Naive thymus-derived CD8-positive, alpha-beta T cell (primary cell): ENCODE measurements at places on chromosomes 5 and 9.

- DNase-seq: no peak
Measured at GRCh38 chr9:115943431-115944165, 210.0 kb upstream of the PAPPA start.

DNA sequence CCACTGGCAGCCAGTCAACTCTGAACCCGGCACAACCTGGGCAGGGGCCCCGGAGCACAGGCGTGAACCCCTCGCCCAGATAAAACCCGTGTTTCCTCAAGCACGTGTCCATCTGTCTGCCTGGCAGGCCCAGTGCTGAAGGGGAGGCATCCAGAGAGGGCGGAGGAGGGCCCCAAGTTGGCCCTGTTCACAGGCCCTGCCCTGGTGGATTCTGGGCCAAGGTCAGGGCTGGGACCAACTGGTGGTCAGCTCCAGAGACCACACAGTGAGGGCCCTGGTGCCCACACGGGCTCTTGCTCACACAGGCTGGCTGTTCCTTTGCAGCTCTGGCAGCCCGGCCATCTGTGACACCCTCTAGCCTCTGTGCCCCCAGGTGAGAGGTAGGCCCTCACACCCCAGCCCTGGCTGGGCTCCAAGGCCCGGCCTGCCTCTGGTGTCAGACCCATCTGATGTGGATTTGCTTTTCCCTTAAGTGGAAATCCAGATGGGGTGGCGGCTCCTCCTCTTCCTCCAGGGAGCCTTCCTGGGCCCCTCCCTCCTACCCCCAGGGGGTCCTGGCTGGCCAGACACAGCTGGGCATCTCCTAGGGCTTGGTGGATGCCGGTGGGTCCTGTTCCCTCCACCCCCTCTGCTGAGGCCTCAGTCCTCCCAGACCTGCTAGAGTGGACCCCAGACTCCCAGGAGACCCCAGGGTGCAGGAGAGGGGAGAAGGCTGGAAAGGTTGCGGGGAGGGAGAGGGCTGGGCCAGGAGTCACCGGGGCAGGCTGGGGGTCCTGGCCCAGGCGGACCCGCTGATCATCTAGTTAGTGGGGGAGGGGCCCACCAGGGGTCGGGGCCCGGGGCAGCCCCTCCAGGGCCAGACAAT, 525 bp upstream of the STPG3 start:
- DNase-seq: no peak

GRCh38 chr9:91008568-91008967, 206.9 kb downstream of the SYK start:
- DNase-seq: no peak

DNA sequence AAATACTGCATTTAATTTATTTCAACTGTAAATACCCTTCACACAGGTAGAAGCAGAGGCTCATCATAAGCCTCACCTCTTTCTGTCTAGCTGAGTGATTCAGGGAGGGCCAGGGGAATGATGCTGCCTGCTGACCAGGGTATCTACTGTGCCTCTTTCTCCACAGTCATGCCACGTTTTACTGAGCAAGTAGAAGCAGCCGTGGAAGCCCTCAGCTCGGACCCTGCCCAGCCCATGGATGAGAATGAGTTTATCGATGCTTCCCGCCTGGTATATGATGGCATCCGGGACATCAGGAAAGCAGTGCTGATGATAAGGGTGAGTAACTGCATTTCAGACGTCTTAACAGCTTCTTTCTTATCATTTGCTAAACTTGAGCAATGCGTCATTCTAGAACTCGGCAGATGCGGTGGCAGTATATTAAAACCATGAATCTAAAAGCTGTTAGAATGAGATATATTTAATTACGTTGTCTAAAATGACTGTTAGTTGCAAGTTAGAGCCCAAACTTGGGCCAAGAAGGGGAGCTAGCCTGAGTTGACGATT, 50.0 kb upstream of the LRRTM2 start:
- no peak for DNase-seq

GRCh38 chr9:16418721-16419120, 451.7 kb downstream of the BNC2 start:
- no peak for DNase-seq

- DNase-seq: no peak
Measured at GRCh38 chr9:72895122-72895521, 57.7 kb downstream of the ALDH1A1 start.

- DNase-seq: no peak
Measured at GRCh38 chr9:22030101-22030598, 21.0 kb upstream of the CDKN2B start.

DNA sequence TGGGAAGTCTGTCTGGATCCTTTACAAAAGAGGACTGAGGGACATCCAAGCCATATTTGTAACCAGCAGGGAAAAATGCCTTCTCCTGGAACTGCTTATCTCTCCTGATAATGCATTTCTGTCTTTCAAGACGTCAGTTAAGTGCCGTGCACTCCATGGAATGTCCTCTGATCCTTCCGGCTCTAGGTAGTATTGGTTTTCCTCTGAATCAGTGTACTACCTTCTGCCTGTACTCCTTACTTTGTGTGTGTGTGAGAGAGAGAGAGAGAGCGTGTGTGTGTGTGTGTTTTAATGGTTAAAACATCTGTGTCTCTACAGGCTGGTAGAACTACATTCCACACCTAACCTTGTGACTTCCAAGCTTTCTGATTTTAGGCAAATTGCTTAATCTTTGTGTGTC, 89.9 kb downstream of the PIP5K1B start:
- no peak for DNase-seq

- no peak for DNase-seq
Measured at GRCh38 chr5:175557778-175558177, 79.4 kb downstream of the SFXN1 start.

DNA sequence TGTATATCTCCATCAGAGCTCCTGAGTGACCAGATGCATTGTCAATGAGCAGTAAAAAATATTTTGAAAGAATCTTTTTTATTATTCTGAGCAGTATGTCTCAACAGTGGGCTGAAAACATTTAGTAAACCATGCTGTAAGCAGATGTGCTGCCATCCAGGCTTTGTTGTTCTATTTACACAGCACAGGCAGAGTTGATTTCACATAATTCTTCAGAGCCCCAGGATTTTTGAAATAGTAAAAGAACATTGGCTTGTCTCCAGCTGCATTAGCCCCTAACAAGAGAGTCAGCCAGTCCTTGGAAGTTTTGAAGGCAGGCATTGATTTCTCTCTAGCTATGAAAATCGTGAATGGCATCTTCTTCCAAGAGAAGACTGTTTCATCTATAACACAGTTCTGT, 25.2 kb upstream of the ENTREP1 start:
- no peak for DNase-seq

DNA sequence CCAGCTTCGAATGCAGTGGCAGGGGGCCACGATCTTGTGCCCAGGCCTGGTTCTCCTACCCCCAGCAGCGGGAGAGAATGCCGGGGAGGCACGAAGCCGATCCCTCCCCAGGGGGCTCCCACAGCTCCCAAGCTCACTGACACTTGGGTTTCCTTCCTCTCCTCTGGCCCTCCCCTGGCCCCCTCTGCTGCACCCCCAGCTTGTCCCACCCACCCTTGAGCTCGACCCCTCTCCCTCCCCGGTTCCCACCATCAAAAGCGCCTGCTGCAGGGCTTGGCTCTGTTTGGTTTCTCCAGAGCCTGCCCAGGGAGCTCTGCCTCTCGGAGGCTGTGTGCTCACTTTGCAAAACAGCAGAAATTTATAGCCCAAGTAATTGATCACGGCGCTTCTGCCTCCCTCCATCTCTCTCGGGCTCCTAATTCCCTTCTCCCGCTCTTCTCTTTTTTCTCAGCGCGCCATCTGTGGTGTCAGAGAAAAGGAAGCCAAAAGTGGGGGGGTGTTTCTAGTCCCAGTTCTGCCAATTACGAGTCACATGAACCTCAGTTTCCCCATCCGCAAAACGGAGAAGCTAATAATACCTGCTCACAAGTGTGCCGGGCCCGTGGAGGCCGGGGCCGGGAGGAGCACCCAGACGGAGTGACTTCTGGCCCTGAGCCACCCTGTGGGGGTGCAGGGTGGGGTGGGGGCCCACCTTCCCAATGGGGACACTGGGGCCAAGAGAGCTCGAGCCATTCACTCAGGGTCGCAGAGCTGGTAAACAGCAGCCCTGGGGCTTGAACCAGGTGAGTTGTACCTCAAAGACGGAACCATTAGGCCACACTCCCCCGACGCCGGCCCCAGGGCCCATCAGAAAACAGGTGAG, 141.2 kb upstream of the IER5L start:
- DNase-seq: no peak

DNA sequence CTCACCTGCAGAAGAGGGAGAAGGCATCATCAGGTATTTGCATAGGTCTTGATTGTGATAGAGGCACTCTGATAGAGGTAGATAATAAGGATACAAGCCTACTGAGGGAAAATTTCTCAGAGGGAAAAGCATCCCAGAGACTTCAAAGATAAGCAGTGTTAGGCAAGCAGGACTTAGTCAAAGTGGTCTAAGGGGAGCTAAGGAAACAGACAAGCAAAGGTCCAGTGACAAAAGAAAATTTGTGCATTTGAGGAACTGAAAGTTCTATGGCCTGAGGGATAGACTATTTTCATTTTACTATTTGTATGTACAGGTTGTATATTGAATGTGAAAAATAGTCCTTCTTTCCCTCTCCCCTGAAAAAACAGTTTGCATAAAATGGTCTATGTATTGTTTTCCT, 27.4 kb downstream of the OXCT1 start:
- no peak for DNase-seq

- DNase-seq: no peak
Measured at GRCh38 chr5:9126490-9126889, 419.4 kb downstream of the SEMA5A start.

DNA sequence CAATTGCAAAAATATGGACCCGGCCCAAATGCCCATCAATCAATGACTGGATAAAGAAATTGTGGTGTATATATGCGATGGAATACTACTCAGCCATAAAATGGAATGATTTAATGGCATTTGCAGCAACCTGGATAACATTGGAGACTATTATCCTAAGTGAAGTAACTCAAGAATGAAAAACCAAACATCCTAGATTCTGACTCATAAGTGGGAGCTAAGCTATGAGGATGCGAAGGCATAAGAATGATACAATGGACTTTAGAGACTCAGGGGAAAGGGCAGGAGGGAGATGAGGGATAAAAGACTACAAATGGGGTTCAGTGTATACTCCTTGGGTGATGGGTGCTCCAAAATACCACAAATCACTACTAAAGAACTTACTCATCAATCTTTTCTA, 247.6 kb upstream of the FBXL7 start:
- no peak for DNase-seq

- DNase-seq: no peak
Measured at GRCh38 chr5:172379481-172379880, 74.8 kb downstream of the SH3PXD2B start.

- DNase-seq: no peak
Measured at GRCh38 chr9:131436376-131436775, 42.5 kb downstream of the PRRC2B start.

GRCh38 chr5:84715686-84716085, 331.0 kb upstream of the EDIL3 start:
- no peak for DNase-seq

GRCh38 chr5:109649318-109649717, 40.4 kb upstream of the MAN2A1 start:
- DNase-seq: no peak

GRCh38 chr5:43191740-43192557, at the start of gene NIM1K:
TSS of gene NIM1K (plus strand) at chr5:43192225. CDS start at chr5:43245776, 53,551 bp downstream.
- DNase-seq: peak; percentile 21

DNA sequence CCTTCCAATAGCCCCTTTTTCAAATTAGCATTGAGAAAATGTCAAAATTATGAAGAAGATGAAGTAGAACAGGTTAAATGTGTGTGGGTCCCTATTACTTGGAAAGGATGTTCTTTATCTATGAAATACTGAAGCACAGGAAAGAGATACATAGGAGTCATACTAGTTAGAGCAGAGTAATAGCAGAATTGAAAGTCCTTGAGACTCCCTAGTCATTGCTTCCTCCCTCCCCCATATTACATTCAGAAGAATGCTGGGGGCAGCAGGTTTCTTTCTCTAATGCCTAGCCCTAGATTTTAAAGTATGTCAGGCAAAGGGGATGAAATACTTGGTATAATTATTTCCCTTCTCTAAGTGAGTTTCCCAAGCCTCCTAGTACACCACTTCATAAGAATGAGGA, 4.4 kb downstream of the ZCCHC9 start:
- no peak for DNase-seq

GRCh38 chr5:26518065-26518464, 520.3 kb downstream of the CDH9 start:
- DNase-seq: no peak

- DNase-seq: no peak
Measured at GRCh38 chr9:88373045-88373444, 15.2 kb upstream of the SPIN1 start.

DNA sequence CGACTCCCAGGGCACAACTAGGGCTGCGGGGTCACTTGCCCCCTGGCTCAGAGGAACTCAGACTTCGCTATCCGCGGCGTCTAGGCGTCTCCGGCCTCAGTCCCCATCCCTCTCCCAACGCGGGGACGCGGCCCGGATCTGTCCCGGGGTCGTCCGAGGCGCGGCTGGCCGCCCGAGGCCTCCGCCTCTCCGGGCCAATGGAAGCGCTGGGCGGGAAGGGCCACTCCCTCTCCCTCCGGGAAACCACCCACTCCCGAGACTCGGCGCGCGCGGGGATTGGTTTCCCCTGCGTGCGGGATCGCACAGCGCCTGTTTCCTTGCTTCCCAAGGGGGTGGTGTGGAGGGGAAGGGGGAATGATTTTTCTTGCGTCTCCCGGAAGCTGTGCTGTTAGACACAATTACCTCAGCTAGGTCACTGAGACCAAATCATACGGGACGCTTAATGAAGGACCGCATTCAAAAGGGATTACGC, 38.3 kb downstream of the NR2F1 start:
- DNase-seq: no peak

GRCh38 chr9:18606846-18607245, 132.9 kb downstream of the ADAMTSL1 start:
- no peak for DNase-seq

GRCh38 chr9:69145144-69145715, 28.8 kb upstream of the TJP2 start:
- no peak for DNase-seq

GRCh38 chr9:82247318-82247717, 258.7 kb downstream of the SPATA31D1 start:
- no peak for DNase-seq

DNA sequence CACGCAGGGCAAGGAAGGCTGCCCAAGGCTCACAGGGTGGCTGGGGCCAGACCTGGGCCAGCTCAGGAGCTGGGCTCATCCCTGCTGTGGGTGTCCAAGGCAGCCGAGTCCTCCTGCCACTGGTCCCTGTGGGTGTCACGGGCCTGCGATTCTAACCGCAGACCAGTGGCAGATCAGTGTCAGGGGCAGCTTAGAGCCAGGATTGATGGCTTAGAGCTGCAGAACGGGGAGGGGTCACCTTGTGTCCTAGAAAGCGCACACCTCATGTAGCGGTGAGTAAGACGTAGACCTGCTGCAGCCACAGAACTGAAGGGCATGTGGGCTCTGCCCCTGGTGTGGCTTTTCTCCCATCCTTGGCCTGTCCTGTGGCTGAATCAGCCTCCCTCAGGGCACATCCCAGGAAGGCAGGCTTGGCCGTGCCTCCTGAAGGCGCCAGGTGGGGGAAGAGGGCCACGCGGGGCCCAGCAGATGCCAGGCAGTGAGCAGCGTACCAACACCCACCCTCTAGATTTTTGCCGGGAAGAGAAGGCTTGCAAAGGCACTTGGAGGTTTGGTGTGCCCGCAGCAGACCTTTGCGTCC, 78.3 kb upstream of the FCN2 start:
- no peak for DNase-seq
